ENCODE measurements at places on chromosomes 11 and 22.
A peak's percentile ranks its signal among the peaks of the same experiment; 100 is the strongest.

- DNase-seq, result no peak
Observed at GRCh38 chr22:45420539-45420938, 7.0 kb downstream of the RIBC2 start.

- DNase-seq, result no peak
Observed at GRCh38 chr22:27844256-27844655, 42.7 kb upstream of the MN1 start.

DNA sequence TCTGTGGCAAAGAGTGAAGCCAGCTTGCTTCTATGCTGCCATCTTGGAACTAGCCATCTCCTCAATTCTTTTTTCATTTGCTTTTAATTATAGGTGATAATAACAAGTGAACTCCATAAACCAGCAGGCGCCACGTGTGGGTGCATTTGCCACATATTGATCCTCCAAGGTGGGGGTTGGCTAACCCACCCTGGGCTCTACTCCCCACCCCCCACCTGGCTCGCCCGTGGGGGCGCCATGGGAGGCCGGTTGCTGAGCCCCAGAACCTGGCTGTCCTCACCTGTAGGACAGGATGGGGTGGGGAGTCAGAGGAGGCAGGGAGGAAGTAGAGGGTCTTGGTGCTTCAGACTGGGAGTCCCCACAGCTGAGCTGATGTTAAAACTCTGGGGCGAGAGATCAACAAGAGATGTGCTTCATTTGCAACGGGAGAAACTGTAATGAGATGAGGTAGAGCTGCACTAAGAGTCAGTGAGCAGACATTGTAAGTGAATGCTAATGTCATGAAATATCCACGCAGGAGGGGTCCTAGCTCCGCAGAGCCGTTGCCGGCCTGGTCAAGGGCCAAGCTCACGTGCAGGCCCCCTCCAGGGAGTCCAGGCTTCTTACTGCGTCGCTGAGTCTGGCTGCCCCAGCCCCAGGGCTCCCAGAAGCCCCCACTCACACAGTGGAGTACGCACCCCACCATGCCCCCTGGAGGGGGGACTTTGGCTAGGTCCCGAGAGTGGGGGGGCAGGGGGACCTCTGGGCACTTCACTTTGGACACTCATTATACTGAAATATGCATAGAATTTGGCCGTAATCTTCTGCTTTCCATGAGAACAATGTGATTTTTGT, 59.4 kb downstream of the BRD1 start:
- DNase-seq, result peak; percentile 66

- no peak for DNase-seq
Observed at GRCh38 chr11:57527056-57527631, 3.4 kb downstream of the TIMM10 start.

GRCh38 chr11:44257338-44258189, 52.4 kb downstream of the ALX4 start:
- no peak for DNase-seq

GRCh38 chr22:19105867-19106802, 16.1 kb downstream of the DGCR2 start:
- peak; percentile 72 for DNase-seq

DNA sequence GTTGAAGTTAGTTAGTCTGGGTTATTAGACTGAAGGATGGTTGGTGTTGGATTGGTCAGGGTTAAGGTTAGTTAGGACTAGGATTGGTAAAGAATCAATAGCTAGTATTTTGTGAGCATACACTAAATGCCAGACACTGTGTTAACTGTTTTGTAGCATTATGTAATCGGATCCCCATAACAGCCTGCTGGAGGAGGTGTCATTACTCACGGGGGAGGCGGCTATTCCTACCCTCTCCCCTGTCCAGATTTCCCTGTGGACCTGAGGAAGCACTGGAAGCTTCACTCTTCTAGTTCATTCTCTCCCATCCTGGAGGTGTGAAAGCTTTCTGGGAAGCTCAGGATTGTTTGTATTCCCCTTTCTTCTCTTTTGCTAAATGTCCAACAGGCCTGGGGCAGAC, 40.5 kb upstream of the KCNJ11 start:
- no peak for DNase-seq

DNA sequence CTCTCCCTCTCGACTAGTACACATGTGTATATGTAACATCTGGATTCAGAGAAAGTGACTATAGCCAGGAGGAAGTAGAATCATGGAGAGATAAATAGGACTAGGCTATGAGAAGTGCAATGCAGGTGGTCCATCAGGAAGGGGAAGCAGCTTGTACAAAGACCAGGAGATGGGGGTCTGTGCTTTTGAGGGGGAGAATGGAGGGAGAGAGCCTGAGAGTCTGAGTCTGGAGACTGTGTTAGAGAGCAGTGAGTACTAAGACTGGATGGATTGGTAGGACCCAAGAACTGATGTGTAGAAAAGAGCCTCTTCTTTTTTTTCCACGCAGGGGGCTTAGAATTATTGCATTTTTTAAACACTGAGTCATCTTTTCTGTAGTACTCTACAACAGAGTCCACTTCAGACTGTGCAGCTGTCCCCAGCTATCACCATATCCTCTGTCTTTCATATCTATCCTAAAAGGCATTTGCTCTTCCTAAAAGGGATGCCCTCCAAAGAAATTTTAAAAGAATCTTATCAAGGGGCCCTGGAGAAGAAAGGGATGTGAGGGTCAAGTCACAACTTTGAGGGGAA, 80.4 kb downstream of the BDNF start:
- DNase-seq, result no peak

DNA sequence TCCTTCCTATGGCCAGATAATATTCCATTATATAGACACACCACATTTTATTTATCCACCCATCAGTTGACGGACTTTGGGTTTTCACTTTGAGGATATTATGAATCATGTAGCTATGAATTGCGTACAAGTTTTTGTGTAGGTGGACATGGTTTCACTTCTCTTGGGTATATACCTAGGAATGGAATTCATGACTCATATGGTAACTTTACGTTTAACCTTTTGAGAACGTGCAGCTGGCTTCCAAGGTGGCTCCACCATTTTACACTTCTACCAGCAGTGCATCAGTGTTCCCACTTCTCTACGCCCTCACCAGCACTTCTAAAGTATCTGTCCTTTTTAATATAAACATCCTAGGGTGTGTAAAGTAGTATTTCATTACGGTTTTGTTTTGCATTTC, 112.0 kb downstream of the PLEKHA7 start:
- no peak for DNase-seq

DNA sequence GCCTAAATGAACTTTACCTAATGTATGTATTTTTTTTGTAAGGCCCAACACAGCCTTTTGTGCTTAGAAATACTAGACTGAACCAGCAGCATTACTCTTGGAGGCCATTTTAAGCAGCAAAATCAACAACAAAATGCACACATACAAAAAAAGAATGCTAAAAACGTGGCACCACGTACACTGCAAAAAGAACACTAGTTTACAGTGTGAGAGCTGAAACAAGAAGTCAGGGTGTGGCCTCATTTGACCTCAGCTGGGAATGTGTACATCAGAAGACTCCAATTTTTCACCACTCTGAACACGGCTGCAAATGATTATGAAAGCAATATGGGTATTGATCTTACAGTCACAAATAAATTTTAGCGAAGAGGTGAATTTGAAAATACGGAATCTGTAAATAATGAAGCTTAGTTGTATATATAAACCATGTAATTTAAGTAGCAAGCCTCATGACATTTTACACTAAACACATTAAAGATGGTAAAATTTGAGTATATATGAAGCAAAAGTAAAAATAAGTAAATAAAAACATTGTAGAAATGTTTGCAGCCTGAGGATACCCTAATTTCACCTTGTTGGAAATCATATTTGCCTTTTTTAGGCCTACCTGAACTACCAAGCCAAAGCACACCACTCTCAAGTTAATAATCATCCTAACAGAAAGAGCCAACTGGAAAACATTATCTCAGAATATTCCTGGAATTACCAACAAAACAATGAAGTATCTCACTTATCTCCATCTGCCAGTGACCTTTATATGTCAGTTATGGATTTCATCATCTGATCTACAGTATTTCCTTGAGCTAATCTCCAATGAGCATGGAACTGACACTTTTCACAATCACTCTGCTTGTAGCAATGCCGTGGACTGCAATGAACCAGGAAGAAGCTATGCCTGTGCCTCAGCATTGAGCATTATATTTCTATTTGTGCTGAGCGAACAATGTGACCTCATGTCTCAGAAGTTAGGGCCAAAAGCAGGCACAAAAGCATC, 319.5 kb upstream of the FAT3 start:
- no peak for DNase-seq

- DNase-seq, result no peak
Observed at GRCh38 chr11:117519170-117519569, 191.5 kb downstream of the CEP164 start.

GRCh38 chr11:106021181-106021966, 666 bp downstream of the MSANTD4 start:
- no peak for DNase-seq

GRCh38 chr22:35230417-35230816, 26.9 kb upstream of the HMGXB4 start:
- no peak for DNase-seq

GRCh38 chr11:78802058-78802761, 227.5 kb upstream of the NARS2 start:
- no peak for DNase-seq

DNA sequence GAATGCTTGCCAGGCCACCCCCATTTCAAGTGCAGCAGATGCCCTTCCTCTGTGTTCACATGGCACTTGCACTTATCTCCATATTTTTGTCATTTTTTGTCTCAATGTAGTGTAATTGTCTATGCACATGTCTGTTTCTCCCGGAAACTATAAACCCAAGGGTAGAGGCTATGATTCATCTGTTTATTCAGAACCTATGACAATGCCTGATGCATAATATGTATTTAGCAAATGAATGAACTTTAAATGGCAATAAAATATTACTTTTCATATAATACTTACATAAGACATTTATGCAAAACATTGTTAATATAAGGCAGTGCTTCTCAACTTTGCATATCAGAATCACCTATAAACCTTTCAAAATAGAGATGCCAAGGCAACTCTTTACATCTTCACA, 6.7 kb downstream of the PAK1 start:
- no peak for DNase-seq

Measured in H7 (cell line).